ENCODE measurements at places on chromosomes 16 and 17.

- DNase-seq, result no peak
These were observed 36.9 kb downstream of the DYNLRB2 start for GRCh38 chr16:80577485-80578280.

GRCh38 chr16:35177851-35178250 lies 1718.4 kb downstream of the TP53TG3F start:
- DNase-seq, result no peak

DNA sequence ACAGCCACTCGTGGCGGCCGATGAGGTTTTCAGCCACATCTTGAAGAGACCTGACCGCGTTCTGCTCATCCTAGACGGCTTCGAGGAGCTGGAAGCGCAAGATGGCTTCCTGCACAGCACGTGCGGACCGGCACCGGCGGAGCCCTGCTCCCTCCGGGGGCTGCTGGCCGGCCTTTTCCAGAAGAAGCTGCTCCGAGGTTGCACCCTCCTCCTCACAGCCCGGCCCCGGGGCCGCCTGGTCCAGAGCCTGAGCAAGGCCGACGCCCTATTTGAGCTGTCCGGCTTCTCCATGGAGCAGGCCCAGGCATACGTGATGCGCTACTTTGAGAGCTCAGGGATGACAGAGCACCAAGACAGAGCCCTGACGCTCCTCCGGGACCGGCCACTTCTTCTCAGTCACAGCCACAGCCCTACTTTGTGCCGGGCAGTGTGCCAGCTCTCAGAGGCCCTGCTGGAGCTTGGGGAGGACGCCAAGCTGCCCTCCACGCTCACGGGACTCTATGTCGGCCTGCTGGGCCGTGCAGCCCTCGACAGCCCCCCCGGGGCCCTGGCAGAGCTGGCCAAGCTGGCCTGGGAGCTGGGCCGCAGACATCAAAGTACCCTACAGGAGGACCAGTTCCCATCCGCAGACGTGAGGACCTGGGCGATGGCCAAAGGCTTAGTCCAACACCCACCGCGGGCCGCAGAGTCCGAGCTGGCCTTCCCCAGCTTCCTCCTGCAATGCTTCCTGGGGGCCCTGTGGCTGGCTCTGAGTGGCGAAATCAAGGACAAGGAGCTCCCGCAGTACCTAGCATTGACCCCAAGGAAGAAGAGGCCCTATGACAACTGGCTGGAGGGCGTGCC lies 30.1 kb downstream of the CIITA start:
- no peak for DNase-seq

DNA sequence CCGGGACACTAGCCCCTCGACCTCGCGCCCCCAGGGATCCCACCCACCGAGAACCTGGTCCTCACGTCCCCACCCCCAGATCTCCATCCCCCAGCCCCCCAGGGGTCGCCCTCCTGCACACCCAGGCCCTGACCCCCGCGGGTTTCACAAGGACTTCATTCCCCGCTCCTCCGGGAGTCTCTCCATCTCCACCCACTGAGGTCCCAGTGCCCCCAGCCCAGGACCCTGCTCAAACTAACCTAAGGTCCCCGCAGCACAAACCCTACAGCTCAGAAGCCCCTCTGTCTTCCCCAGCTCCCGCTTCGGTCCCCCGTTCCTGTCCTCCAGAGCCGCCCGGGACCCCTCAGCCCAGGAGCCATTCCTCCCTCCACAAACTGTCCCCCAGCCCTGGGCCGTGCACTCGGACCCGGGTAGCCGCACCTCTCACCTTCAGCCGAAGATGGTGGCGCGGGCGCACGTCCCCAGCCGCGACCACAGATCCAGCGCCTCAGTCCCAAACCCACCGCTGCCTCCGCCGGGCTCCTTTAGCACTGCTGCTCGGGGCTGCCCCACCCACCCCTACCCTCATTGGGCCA lies at the start of gene MYH10:
Gene MYH10 (minus strand): TSS at position 499 of the 575 bp plus-strand sequence. CDS start 7,479 bp downstream, outside the sequence.
- DNase-seq, result no peak

DNA sequence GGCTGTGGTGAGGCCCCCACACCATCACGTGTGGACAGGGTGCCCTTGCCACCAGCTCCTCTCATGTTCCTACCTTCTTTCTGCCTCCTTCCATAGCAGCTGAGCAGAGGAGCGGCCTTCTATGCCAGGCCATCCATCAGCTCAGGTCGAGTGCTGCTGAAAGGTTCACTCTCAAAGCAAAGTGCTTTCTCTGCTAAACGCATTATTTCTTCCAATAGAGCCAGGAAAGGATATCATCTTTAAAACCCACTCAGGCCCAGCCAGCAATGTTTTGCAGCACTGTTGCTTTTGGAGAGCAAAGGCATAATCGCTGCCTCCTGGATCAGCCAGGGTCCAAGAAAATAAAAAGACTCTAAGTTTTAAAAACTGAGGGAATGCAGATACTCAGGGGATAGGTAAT lies 54.9 kb upstream of the GPRC5B start:
- DNase-seq, result no peak

DNA sequence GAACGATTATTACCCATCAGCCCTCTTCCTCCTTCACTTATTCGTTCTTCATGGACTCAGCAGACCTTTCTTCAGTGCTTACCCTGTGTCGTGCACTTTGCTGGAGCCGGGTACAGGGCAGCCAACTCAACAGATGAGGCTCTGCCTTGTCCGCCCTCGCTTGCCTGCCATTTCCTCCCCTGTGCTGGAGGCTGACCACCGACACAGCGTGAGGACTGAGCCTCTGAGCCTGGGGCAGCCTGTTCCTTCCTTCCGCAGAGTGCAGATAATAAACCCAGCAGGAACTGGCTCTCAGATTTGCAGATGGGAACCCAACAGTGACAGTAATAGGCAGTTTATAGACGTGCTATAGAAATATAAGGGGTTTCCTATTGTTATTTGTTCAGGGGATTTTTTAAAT lies 7.0 kb upstream of the SLC39A11 start:
- DNase-seq, result no peak

- no peak for DNase-seq
These were observed 82.0 kb upstream of the ASIC2 start for GRCh38 chr17:33375103-33375502.

GRCh38 chr17:49204516-49204915 lies 5.9 kb downstream of the GNGT2 start:
- no peak for DNase-seq

GRCh38 chr16:15752717-15753488 lies 102.9 kb downstream of the NDE1 start:
- no peak for DNase-seq

GRCh38 chr17:2911755-2912111 lies 115.5 kb downstream of the RAP1GAP2 start:
- DNase-seq, result no peak

DNA sequence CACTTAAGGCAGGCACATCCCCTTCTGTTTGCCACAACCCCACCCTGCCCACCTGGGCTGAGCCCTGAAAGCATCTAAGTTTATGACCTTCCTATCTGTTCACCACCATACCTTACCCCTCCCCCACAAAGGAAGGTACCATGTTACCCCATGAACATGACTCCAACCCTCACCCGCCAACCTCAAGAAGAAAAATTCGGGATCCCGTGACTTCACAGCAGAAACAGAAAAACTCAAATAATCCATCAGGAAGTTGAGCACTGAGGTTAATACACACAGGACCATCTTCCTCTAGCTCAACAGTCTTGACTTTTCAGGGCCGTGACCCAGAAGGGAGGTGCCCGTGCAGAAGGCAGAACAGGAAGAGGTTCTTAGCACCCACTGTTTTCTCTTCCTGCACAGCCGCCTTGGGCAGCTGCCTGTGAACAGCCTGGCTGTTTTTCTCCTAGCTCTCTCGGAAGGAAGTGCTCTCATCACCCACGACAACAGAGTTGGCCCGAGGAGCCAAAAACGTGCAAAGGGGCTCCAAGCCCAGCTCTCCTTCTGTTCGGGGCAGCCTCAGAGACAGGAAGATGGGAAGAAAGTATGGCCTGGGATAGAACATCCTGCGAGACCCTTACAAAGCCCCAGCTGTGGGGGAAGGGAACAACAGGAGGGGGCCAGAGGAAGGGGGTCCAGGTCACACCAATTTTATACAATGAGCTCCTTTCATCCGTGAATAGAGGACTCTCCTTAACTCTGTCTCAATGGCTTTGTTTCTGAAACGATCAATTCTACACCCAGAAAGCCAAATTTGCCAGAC lies 101.1 kb downstream of the XYLT1 start:
- DNase-seq, result peak; percentile 52

GRCh38 chr16:89890886-89891657 lies 17.7 kb downstream of the TCF25 start:
- DNase-seq, result no peak
